NCI-H2227 treated with DMSO at 0.1 percent for 48 hours (cell line): ENCODE measurements at places on chromosomes 16 and 17.
A peak's percentile ranks its signal among the peaks of the same experiment; 100 is the strongest.

GRCh38 chr17:57480438-57481196, 224.3 kb downstream of the MSI2 start:
- DNase-seq, result no peak

DNA sequence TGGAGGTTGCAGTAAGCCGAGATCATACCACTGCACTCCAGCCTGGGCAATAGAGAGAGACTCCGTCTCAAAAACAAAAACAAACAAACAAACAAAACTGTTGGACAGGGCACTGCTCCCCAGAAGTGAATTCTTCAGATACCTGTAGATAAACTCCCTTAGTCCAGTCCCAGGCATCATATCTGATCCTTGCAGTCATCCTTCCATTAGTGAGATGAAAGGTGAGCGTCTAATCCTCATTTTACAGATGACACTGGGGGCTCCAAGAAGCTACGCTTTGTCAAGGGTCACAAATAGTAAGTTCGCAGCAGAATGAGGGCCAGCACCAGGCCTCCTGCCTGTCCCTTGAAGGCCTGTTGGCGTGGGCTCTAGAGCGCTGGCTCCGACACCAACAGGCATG, 102.0 kb downstream of the OR1D5 start:
- DNase-seq, result no peak

DNA sequence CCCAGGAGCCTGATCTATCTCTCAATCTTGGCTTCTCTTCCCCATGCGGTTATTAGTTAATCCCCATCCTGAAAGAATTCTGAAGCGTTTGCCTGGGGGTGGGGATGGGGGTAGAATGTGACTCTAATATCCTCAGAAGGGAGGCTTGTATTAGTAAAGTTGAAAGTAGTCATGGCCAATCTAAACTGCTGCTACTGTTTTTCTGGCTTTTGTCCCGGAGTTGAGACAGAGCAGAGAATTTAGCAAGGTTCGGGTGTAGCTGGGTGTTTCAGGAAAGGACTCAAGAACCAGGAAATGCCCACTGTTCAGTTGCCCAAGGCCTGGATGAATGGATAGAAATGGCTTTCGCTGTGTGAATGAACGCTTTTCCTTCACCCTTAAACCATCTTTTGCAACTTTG, 17.6 kb upstream of the ITGAM start:
- no peak for DNase-seq

DNA sequence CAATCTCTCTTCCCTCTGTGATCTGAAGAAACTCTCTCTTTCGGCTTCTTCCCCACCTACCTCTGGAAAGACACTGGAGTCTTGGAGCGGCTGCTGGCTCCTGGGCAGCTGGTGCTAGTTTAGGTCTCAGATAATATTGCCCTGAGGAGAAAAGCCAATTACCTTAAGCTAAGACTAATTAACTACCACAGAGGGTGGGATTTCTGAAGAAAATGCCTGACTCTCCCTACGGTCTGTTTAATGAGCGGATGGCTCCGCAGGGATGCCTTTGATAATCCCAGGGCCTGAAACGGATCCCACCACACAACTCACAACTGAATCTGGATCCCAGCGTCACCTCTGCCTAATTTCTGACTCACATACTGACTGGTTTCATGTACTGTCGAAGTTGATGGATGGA, 127.0 kb upstream of the NLRP1 start:
- DNase-seq, result no peak

GRCh38 chr16:10356870-10357842, 28.7 kb upstream of the ATF7IP2 start:
- DNase-seq, result no peak

GRCh38 chr17:16986391-16986790, 14.5 kb upstream of the TNFRSF13B start:
- DNase-seq, result no peak

DNA sequence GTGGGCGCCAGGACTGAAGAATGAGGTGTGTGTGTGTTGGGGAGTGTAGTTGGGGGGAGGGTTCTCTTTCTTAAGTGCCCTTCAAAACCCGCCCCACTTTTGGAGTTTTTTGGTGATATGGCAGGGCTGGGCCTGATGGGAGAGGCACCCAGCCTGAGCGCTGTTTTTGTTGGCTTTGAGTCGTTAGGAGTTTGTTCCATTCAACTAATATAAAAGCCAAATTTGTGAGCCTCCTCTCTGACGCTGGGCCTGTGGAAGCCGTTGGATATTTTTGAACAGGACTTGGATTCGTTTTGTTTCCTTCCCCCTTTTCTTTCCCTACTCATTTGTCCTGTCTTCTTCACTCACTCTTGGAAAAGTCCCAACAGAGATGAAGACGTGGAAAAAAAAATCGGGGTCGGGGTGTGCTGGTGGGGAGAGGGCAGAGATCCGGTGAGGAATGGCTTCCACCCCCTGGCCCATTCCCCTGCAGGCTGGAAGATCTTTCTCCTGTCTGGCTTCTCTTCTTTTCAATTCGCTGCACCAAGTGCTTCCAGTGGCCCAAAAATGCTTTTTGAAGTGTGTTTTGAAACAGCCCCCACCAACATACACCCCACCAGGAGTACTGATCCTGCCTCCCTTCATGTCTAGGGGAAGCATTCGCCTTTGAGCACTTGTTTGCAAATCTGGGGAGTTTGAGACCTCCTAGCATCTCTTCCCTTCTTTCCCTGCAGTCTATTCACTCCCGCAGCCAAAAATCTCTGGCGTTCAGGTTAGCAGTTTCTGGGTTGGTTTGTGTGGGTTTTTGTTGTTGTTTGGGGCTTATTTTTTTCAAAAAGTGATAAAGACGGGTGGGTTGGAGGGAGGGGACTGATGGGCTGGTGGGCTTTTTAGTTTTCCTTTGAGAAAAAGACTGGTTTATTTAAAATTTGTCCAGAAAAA, 2.6 kb downstream of the FZD2 start:
- no peak for DNase-seq

DNA sequence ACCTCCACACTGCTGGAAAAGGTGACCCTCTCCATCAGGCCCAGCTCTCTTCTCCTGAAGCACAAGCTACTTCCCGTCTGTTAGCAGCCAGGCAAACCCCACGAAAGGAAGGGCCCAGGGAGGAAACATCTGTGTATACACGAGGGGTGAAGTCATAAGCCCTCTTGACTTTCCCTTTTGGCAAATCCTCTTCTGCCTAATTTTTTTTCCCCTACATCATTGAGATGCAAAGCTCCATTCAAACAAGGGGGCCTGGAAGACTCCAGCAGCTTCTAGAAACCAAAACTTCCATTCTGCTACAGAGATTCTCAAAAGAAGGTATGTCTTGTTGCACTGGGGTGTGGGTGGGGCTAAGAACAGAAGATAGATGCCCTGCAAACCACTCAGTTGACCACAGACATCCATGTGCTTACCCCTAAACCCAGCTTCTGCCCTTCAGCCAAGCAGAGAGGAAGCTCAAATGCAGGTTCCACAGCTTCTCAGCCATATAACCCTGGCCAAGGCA, 145.6 kb upstream of the RCVRN start:
- DNase-seq, result no peak

DNA sequence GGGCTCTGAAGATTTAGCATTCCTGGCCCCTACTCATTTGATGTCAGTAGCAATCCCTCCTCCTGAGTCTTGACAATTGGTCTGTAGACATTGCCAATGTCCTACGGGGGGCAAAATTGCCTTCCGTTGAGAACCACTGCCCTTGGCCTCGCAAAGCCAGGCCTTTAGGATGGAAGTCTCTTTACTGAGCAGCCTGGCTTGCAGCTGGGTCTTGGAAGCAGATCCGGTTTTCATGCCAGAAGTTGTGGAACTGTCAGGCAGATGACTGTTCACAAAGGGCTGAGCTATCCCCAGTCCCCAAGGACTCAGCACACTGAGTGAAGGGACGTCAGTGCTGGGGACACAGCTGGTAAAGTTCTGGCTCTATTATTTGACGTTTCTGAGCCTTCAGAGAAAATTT, 83.2 kb downstream of the WSCD1 start:
- no peak for DNase-seq

DNA sequence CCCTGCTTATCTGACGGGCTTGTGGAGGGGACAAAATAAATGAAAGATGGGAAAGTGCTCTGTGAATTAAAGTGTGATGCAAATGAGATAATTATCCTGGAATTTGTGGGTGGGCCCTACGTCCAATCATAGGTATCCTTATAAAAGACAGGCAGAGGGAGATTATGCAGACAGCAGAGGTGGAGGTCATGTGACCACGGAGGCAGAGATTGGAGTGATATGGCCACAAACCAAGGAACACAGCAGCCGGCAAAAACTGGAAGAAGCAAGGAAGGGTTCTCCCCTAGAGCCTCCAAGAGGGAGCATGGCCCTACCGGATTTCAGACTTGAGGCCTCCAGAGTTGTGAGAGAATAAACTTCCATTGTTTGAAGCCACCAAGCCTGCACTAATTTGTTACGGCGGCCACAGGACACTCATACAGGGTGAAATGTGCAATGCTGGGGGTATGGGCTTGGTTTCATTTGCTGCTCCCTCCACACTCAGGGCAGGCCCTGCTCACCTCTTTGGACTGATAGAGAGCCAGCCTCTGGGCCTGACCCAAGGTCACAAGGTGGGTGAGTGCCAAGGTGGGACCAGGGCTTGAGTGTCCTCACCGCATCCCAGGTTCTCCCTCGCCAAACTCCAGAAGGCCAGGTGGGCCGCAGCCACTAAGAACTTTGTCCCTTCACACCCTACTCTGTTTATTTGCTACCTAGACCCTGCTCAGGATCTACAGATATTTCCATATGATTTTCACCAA, 149.6 kb upstream of the TNRC6C start:
- no peak for DNase-seq

DNA sequence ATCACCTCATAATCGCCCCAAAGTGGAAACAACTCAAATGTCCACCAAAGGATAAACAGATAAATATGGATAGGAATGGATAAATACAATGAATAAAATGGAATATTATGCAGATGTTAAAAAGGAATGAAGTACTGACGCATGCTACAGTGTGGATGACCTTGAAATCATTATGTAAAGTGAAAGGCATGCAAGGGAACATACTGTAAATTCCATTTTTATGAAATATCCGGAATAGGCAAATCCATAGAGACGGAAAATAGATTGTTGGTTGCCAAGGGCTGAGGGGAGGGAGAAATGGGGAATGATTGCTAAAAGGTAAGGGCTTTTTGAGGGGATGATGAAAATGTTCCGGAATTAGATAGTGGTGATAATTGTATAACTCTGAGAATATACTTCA, 36.0 kb downstream of the STAT5B start:
- DNase-seq, result no peak

- DNase-seq, result peak; percentile 78
Observed at GRCh38 chr17:29591737-29592608, 959 bp upstream of the ANKRD13B start.

- peak; percentile 49 for DNase-seq
Observed at GRCh38 chr17:31550389-31551056, 159.0 kb downstream of the RAB11FIP4 start.

DNA sequence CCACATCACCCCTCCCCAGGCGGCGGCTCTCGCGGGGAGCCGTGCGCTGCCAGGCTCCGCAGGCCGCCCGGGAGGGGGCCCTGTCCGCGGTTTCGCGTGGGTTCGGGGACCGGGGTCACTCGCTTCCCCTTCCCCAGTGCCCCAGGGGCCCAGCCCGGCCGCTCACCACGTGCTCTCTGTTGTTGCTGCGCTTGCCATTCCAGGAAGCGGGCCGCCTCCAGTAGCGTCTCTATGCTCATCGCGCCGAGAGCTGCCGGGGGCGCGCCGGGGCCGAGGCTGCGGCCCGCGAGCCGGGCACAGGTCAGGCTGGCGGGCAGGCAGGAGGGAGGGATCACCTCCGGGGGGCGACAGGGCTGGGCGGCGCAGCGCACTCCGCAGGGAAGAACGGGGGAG, 390 bp downstream of the MNT start:
- DNase-seq, result no peak

- peak; percentile 48 for DNase-seq
Observed at GRCh38 chr16:17397499-17397891, 73.3 kb downstream of the XYLT1 start.

DNA sequence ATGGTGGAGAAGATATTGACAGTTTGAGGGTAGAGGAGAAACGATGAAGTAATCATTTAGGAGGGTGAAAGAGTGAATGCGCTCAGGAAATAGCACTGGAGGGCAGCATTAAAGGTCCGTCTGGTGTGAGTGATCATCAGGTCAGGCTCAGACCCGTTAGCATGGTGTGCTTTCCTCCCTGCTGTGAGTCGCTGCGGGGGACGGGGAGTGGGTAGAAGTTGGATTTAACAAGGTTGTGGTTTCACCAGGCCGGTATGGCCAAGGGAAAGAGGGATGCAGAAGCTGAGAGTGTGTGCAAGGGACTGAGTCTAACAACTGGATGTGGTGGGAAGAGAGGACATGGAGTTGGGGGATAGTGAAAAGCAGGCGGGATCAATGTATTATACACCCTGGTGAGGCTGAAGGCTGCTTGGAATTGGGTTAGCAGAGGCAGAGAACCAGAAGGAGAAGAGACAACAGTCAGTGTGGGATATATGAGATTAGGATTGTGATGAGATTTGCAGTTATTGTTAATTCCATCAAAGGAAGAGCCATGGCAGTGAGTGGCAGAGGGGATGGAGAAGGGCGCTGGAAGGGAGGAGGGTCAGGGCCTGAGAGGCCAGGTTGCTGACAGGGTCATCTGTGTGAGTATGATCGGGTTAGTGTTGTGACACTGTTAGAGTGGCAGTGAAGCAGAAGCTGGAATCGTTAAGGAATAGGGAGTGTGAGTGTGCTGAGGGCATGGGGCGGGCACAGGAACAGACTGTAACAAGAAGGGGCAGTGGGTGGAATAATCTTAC, 59.0 kb upstream of the TBX2 start:
- DNase-seq, result no peak

- DNase-seq, result no peak
Observed at GRCh38 chr17:51479303-51479702, 219.0 kb downstream of the UTP18 start.

- DNase-seq, result no peak
Observed at GRCh38 chr16:73848993-73849392, 447.6 kb upstream of the PSMD7 start.

- no peak for DNase-seq
Observed at GRCh38 chr17:64038331-64039105, 18.1 kb upstream of the ICAM2 start.

- no peak for DNase-seq
Observed at GRCh38 chr16:87212026-87212425, 105.2 kb downstream of the C16orf95 start.

GRCh38 chr16:84334058-84334457, 34.3 kb upstream of the ATP2C2 start:
- DNase-seq, result no peak

DNA sequence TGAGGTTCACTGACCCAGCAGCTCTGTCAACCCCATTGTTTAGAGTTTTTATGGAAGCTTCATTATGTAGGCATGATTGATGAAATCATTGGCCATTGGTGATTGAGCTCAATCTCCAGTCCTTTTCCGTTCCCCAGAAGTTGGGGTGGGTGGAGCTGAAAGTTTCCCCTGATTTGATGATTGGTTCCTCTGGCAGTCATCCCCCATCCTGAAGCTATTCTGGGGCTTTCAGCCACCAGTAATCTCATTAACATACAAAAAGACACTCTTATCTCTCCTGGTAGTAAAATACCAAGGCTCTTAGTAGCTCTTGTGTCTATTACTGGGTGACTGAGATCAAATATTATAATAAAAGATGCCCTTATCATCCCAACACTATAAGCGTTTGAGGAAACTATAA, 67.1 kb downstream of the TANC2 start:
- no peak for DNase-seq

GRCh38 chr17:48925251-48925990, 17.2 kb downstream of the UBE2Z start:
- no peak for DNase-seq
